ENCODE measurements at places on chromosomes 6 and 20. TPM values are rescaled to one million over a fixed set of nuclear protein-coding genes. Genes with fewer than 3 reads are reported as not detected.

GRCh38 chr6:17482711-17483110 lies 89.3 kb downstream of the CAP2 start:
- no peak for DNase-seq

- DNase-seq, result no peak
Observed at GRCh38 chr20:30511322-30512030, 746.0 kb upstream of the DEFB115 start.

- DNase-seq, result no peak
Observed at GRCh38 chr20:47195573-47195972, 160.9 kb downstream of the ZMYND8 start.

GRCh38 chr20:8735674-8736073 lies 333.2 kb upstream of the PLCB4 start:
- no peak for DNase-seq

CYP21A2 gene
- 0.19 TPM for total RNA-seq

- no peak for DNase-seq
Observed at GRCh38 chr6:51349857-51350256, 531.2 kb downstream of the TFAP2B start.

DNA sequence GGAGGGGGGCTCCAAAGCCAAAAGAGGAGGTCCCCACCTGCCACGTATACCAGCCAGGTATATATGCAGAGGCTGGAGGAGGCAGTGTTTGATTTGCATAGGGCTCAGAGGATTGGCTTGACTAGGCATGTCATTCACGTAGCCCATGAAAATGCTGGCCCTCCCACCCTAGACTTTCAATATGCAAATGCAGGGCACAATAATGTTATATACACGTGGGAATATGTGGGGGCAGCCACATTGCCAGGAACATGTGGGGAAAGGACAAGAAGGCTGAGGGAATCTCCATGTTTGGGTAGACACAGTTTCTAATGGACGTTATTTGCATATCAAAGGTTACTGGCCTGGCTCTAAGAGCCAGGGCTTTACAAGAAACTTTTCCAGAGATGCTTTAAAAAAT lies 301.8 kb downstream of the FARS2 start:
- no peak for DNase-seq

GSTA3 gene
- not detected for total RNA-seq

SIRPD gene
- not detected for total RNA-seq

Measured in activated naive CD4-positive, alpha-beta T cell treated with anti-CD3 and anti-CD28 coated beads for 36 hours (primary cell).